ENCODE measurements at places on chromosomes 3 and 15. TPM values are rescaled to one million over a fixed set of nuclear protein-coding genes. Genes with fewer than 3 reads are reported as not detected.

MUSTN1 gene
- not detected for total RNA-seq

SMCO1 gene
- not detected for total RNA-seq

PRRT3 gene
- 16.8 TPM for total RNA-seq

CAND2 gene
- 0.29 TPM for total RNA-seq

UROC1 gene
- not detected for total RNA-seq

DTX3L gene
- total RNA-seq: 40.8 TPM

DNA sequence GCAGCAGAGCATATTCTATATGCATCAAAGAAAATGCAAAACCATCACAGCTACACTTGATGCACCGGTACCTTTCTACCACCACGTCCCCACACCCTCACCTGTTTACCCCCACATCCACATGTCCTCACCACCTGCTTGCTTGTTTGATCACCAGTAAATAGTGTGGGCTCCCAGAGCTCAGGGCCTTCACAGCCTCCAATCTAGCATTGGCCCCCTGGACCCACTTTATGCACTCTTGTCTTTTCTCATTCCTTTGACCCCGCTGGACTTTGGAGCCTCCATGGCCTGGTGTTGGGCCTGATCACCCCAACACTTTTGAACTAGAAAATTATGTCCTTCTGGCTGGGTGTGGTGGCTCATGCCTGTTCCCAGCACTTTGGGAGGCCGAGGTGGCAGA lies 190.1 kb downstream of the PDE8A start:
- DNase-seq: no peak

GRCh38 chr3:77449459-77450350 lies 409.8 kb downstream of the ROBO2 start:
- no peak for DNase-seq

GRCh38 chr3:28940530-28940929 lies 340.3 kb upstream of the RBMS3 start:
- DNase-seq: no peak

- DNase-seq: no peak
Observed at GRCh38 chr15:69125236-69125635, 35.2 kb upstream of the GLCE start.

GRCh38 chr3:73674280-73674679 lies 49.5 kb upstream of the PDZRN3 start:
- no peak for DNase-seq

GRCh38 chr15:76309601-76310330 lies 1.5 kb downstream of the ETFA start:
- no peak for DNase-seq

- no peak for DNase-seq
Observed at GRCh38 chr3:30141178-30141581, 465.2 kb upstream of the TGFBR2 start.

- DNase-seq: peak; percentile 19
Observed at GRCh38 chr15:48285329-48286214, 45.7 kb upstream of the DUT start.

DNA sequence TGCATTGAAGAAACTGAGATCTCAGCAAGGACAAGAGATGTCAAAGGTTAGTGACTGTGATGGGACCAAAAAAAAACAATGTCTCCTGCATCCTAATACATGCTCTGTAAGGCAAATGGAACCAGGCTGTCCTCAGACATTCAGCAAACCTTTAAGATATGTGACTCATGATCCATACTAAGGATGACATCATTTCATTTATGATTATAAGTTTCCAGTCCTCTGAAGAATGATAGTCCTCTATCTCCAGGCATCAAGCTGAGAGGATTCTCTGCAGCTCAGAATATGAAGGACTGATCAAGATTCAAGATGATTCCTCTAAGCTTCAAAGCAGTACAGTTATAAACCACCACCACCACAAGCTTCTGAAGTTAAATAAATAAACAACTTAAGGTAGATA lies 47.6 kb downstream of the SSR3 start:
- DNase-seq: no peak

DNA sequence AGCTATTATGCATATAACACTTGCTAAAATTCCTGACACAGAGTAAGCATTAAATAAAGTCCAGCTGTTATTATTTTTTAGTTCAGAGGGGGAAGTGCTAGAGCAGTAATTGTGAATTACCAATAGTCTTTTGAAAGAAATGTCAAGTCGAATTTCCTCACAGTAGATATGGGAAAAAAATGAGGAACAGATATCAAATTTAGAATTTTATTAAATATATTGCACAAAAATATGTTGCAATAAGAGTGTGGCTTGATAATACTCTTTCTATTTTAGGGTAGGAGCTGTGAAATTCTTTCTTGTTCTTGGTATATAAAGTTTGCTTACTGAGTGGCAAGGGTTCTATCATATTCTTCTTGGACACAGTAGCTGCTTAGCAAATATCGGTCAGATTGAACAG lies 181.3 kb downstream of the NFKBIZ start:
- no peak for DNase-seq

DNA sequence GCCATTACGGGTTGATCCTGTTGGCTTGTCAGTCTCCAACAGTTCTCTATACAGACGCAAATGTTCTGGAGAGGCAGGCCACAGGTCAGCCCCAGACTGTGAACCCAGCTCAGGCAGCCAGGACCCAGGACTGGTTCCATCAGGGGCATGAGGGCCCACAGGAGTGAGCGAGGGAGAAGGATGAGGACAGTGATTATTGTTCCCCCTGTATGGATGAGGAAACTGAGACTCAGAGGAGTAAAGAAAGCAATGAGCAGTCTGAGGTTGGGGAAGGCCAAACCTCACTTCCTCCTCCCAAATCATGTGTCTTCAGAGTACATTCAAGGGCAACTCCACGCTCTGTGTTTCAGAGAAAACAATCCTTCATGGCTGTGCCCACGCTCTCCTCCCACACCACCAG lies 121.9 kb downstream of the RPLP1 start:
- no peak for DNase-seq

DNA sequence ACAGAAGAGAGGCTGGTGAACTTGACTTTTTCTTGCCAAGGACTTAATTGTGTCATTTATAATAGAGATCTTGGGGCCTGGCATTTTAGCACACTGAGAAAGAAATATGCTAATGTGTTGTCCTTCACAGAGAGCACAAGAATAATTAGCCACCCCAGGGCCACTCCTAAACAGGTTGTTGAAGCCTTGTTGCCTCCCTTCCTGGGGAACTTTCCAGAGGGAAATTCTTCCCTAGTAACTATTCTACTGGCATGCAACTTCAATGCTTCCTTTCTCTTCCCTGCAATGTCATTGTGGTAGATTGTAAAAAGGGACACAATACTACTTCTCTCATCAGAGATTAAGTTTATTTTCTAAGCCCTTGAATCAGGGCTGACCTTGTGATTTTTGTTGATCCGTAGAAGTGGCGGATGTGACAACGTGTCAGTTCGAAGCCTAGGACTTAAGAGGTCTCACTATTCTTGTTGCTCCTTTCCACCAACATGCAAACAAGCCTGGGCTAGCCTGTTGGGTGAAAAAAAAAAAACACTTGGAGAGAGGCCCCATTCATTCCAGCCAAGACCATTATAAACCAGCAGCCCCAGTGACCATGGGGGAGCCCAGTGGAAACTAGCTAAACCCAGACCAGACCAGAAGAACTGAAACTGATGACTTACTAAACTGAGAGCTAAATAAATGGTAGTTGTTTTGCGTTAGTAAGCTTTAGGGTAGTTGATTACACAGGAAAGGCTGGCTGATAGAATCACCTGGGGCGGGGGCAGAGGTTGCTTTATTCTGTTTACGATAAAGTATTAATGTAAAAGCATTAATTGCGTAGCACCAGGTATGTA lies 287.2 kb downstream of the SHQ1 start:
- no peak for DNase-seq

DNA sequence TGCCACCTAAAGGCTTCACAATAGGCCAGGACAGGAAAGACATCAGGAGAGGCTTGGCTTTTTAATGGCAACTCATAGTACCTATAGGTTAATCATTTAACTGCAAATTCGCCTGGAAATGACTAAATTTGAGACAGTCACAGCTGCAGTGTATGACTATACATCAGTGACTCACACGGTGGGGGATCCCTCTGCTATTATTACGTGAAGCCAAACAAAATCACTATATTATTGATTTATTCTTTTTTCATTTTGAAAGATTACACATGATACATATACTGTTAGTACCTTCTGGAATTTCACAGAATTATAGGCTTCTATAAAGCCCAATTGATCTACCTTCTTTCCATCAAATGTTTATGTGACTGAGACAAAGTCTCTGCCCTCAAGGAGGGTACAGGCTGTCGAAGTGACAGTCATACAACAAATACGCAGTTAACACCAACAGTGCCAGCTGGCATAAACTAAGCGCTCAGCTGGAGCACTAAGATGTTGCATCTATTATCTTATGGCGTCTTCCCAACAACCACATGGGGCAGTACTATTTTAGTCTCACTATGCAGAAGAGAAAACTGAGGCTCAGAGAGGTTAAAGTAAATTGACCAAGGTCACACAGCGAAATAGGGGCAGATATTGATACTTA lies 82.0 kb upstream of the LMOD3 start:
- peak; percentile 25 for DNase-seq

DNA sequence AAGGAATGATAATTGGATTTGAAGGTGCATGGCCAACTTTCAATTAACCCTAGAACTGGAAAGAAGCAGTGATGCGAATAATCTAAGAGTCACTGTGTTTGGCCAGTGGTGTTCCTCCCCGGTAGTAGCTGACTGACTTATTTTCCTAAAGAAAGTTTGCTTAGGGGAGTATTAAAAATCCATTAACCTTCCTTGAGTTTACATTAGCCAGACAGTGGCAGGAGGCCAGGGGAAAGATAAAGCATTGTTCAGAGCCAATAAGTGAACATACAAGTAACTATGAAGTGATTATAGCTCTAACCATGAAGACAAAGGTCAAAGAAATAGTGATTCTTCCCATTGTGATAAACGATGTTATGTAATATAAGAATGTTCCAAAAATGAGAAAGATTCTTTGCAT lies 8.9 kb upstream of the TMEM202 start:
- DNase-seq: no peak

- no peak for DNase-seq
Observed at GRCh38 chr3:194103983-194104751, 31.8 kb upstream of the HES1 start.

DNA sequence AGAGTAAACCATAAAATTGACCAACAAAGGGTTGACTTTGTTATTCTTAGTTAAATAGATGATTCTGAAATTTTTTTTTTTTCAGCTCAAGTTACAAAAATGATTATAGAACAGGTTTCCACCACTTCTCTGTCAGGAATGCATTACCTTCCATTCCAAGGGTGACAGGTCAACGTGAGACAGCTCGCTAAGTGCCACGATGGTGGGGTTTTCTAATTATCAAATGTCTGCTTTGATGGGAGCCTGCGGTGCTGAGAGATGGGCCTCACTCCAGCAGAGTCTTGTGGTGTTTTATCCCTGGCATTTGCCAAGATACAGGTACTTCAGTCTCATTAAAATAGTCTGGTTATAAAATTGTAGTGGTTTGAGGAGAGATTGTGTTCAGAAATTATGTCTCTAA lies 80.3 kb downstream of the CGNL1 start:
- DNase-seq: no peak

GRCh38 chr3:27827041-27827440 lies 104.9 kb upstream of the EOMES start:
- DNase-seq: no peak

- no peak for DNase-seq
Observed at GRCh38 chr15:24878153-24878552, 76.6 kb upstream of the SNRPN start.

GRCh38 chr3:63961891-63962290 lies 49.7 kb upstream of the SCAANT1 start:
- no peak for DNase-seq

GRCh38 chr3:32037932-32038267 lies 56.4 kb downstream of the ZNF860 start:
- no peak for DNase-seq

DNA sequence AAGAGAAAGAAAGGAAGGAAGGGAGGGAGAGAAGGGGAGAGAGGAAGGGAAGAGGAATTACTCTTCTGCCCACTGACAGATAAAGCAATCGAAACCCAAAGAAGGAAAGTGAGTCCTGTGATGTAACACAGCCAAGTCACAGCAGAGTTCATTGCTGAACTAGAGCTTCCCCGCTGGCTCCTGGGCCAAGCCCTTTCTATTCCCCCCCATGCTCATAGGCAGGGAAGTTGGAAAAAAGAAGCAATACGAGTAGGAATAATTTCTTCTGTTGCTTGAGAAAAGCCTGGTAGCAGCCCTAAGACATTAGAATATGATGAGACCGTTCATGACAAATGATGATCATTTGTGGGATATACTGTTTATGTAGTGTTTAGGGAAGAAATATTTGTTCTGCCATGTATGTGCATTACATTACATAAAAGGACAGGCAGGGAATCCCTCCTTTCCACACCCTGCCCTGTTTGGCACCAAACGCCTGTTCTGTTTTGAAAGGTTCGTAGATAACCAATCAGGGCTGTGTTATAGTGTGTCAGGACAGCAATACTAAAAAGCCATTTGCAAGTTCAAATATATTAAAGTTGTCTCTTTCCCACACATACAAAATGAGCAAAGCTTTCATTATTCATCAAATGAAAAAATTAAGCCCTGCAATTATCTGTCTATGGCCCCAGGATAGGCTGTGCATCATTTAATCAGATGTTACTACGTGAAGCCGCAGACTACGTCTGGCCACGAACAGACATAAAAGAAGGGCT lies 111.0 kb upstream of the TRPM1 start:
- DNase-seq: no peak

DNA sequence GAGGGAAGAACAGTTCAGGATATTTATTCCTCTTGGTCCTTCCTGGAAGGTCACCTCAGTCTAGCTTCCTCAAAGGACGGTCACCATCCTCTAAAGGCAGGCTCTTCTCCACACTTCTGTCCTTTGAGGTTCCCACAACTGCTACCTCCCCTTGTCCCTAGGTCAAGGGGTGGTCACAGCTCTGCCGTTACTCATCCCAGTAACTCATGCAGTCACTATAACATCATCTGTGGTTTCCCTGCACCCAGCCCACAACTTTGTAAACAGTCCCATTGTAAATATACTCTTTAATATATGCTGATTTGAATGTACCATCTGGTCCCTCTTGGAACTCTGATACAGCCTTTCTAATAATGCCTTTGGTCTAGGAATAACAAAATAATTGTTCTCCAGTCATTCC lies 887.4 kb downstream of the FHIT start:
- no peak for DNase-seq

- DNase-seq: no peak
Observed at GRCh38 chr15:100140527-100141308, 201.1 kb downstream of the ADAMTS17 start.

DNA sequence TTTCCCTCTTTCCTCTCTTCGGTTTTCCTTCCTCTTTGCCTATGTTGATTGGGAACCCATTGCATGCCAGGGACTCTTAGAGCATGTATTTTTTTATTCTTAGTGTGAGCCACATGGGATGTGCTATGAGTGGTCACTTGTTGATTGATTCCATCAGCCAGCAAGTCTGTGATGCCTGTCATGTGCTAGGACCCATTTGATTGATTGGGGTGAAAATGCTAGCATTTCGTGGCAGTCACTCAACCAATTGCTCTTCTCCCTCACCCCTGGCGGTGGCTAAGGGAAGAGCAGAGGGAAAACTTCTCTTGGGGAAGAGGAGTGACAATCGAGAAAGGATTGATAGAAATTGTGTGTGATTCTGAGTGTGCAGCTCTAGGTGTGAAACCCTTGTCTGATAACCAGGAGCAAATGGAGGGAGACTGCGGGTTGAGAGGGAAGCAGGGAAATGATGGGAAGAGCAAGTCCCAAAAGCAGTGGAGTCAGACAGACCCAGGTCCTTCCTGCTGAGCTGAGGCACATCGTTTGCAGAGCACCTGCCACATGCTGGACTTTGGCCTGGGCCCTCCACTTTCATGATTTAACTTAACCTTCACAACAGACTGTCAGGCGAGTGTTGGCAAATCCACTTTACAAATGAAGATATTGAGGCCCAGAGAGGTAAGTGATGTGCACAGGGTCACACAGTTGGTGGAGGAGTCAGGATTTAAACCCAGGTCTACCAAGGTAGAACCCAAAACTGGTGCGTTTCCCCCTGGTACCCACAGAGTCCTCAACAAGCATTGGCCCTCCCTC lies 40.0 kb downstream of the SLC6A11 start:
- no peak for DNase-seq

Data from activated T-helper 1 cell treated with anti-CD3 and anti-CD28 coated beads, Interleukin-12 subunit alpha, Interleukin-12 subunit beta, Interleukin-2, Interleukin-4 antibody, amounts not matched to agents 30 ng/mL and 10 ng/mL and 1 ng/mL, durations not matched to agents 14 hours and 24 hours and 36 hours (primary cell).